ENCODE measurements at places on chromosomes 12 and 14.
A peak's percentile ranks its signal among the peaks of the same experiment; 100 is the strongest.

GRCh38 chr12:109466821-109467220 is 10.3 kb downstream of the KCTD10 start:
- DNase-seq = no peak

GRCh38 chr12:108753976-108754375 is 22.7 kb upstream of the CORO1C start:
- DNase-seq = no peak

DNA sequence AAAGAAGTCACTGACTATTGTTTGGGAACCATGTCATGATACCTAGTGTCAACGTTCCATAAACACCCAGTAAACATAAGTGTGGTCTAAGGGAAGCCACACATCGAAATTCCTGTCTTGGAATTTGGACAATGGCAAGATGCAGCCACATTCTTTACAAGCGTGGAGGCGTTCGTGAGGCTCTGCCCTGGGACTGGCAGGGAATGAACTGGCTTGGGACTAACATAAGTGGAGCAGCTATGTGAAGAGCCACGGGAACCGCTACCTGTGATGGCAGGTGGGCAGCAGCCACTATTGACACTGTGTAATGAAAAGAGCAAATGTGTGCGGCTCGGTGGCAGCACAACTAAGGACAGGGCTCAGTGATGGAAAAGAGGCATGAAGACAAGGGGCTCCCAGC is 10.0 kb upstream of the NRIP2 start:
- no peak for DNase-seq

DNA sequence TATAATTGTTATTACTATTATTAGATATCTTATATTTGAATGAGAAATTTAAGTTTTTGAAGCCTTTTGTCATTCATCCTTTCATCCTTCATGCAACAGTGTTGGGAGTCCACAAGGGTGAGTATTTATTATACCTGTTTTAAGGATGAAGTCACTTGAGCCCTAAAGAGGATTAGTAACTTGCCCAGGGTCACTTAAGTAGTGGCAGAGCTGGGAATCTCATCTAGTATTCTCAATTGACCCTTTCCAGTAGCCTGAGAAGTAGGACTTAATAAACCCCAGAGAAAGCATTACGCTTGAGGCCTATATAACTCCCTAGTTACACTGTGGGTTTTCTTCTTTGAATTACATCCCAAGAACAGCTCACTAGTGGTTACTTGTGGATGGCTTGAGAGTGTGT is 119.8 kb downstream of the SRGAP1 start:
- no peak for DNase-seq

- DNase-seq = no peak
Observed at GRCh38 chr12:103743788-103744187, 97.2 kb downstream of the NT5DC3 start.

DNA sequence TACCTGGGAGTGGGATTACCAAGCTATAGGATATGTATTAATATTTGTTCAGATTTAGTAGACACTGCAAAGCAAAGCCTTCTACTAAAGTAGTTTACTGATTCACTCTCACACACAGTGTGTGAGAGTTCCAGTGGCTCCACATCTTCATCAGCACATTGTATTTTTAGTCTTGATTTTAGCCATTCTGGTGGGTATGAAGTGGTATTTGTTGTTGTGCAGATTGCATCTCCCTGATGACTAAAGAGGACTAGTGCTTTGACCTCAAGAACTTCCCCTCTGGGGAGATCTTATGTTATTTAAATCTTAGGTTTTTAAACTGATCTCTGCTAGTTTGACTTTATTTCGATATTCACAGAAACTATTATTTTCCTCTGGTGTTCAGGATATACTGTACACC is 479.7 kb upstream of the RGS6 start:
- DNase-seq = no peak

GRCh38 chr12:121925358-121925695 is 6.9 kb downstream of the CFAP251 start:
- DNase-seq = no peak

GRCh38 chr12:7155471-7156034 is 25.4 kb downstream of the CLSTN3 start:
- DNase-seq = peak; percentile 96

DNA sequence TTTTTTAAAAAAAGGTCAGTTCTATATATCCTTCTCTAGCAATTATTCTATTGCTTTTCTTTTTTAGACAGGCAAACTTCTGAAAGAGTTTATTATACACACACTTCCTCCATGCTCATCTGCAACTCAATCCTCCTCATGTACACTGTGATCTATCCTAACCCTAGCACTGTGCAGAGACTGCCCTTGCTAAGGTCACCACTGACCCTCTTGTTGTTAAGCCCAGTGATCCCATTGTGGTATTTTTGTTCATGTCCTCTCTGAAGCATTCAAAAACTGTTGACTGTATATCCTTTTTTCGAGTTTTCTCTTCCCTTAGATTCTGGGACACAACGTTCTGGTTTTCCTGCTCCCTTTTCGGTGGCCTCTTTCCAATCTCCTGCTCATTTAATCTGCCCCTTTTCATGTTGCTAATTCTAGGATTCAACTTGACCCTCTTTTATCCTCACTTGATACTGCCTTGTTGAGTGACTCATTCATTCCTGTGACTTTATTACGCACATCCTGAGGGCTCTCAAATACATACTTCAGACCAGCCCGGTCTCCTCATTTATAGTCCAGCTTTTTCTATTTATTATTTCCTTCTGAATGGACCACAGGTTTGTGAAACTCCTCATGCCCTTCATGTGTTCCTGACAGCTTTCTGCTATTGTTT is 53.9 kb upstream of the PTPRB start:
- DNase-seq = no peak

GRCh38 chr12:94855853-94856252 is 147.6 kb downstream of the NDUFA12 start:
- DNase-seq = no peak

GRCh38 chr12:57452181-57452936 is 2.7 kb upstream of the INHBE start:
- peak; percentile 56 for DNase-seq

Measured in right lobe of liver (tissue), 6 donors.